ENCODE measurements at places on chromosomes 3 and 15.

- DNase-seq, result no peak
Observed at GRCh38 chr3:66075281-66075680, 36.6 kb upstream of the MAGI1 start.

DNA sequence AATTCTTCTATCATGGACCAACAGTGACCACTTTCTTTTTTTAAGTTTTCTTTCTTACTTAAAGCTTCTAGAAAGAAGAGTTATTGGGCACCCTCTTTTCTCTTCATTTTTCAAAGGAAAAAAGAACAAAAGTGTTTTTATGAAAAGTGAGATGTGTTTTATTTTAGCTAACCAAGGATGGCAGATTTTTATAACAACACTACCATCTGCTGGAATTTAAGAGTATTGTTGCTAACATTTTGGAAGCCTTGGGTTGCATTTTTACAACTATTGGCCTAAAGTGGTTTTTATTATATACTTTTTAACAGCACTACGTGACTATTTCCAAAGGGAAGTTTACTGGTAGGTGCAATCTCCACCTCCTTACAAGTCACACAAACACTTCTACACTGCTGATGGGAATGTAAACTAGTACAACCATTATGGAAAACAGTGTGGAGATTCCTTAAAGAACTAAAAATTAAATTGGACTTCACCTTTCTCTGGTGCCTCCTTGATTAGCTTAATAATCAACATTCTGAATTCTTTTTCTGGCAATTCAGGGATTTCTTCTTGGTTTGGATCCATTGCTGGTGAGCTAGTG lies 237.7 kb upstream of the AGTR1 start:
- no peak for DNase-seq

GRCh38 chr15:23532024-23532423 lies 33.5 kb upstream of the MKRN3 start:
- no peak for DNase-seq

- no peak for DNase-seq
Observed at GRCh38 chr15:63970621-63971426, 75.5 kb downstream of the DAPK2 start.

- DNase-seq, result no peak
Observed at GRCh38 chr3:103308921-103309320, 874.1 kb downstream of the ZPLD1 start.

GRCh38 chr3:10949197-10949596 lies 43.4 kb upstream of the SLC6A1 start:
- no peak for DNase-seq

DNA sequence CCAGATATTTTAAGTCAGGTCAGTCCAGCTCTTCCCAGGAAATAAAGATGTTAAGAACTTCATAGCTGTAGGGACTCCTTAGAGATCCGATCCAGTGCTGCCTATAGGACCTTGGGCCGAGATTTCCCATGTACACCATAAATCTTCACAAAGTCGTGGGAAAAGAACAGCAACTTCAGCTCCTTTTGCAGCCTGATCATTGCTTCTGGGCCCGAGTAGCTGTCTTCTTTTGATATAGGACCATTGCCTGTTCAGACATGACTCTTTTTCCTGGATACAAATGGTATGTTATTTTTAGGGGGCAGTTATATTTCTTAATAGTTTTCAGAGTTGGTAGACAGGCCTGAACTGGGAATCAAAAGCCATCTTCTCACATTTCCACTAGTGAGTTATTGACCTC lies 20.5 kb downstream of the IL1RAP start:
- no peak for DNase-seq

DNA sequence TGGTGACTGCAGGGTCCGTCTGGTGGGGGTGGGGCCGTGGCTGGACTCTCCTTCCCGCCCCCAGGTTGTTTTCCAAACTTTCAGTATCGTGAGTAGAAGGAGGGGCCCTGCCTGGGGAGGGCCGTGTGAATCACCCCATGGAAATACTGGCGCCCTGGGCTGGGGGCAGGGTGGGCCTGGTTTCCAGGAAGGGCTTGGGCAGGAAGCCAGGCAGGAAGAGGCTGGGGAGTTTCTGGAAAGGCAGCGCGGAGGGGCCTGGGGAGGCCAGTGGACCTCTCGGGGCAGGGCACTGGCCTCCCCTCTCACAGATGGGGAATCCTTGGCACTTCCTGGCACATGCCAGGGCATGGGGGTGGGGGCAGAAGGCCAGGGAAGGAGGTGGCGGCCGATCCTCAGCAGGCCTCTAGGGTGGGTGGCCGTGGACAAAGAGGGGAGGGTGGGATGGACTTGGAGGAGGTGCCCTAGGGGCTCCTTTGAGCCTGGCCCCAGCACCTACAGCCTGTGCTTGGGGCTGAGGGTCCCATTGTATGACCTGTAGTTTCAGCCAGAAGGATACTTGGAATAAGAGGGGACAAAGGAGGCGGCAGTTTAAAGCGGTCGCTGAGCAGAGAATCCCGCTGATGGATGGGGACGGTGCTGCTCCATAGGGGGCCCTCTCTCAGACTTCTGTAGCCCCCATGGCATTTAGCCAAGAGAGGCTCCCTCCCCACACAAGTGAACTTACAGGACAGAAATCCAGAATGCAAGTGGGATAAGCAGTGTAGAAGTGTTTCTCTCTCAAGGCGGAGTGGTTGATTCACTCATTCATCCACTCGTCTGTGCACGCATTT lies 56.5 kb upstream of the GATA2 start:
- DNase-seq, result no peak

DNA sequence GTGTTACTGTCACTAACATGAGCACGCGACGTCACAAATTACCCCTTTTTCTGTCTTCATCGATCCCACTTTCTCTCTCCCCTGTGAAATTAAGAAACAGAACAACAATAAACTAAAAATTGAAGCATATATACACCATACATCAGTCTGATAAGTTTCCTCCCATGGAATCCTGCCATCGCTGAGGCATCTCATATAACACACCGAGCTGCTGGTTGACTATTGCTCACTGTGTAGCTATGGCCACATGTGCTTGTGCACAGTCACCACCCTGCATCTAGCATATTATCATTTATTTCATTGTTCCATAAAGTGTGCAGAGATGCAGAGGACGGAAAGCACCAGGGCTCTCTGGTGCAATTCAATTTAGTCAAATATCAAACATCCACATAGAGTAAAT lies 777.9 kb upstream of the ARRDC4 start:
- DNase-seq, result no peak

- DNase-seq, result no peak
Observed at GRCh38 chr3:170436697-170437096, 18.0 kb downstream of the CLDN11 start.

- DNase-seq, result no peak
Observed at GRCh38 chr3:54755756-54756155, 172.1 kb downstream of the LRTM1 start.
